ENCODE measurements at places on chromosomes 6 and 20.

GRCh38 chr20:58597249-58597891 is 53.7 kb upstream of the STX16 start:
- no peak for DNase-seq

DNA sequence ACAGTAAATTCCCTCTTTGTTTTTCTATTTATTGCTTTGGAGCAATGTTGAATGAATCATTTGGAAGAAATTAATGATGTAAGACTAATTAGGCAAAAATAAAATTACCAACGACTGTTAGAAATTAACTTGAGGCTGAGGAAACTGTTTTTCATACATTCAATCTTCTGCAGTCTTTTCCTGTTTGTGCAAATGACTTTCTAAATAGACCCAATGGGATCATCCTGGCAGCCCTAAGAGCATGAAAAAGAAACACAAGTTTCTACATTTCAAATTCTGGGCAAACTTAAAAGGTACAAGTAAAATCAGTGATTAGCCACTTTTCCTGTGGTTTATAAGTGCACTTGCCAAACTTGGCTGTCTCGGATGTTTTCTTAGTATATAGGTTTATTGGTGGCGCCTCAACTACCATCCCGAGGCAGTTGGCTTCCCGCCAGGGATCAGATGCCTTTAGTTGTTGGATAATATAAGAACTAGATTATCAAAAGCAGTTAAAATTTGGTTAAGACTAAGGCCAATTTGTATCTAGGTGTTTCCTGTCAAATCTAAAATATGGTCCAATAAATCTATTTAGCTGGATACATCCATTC is 181.2 kb downstream of the ISM1 start:
- no peak for DNase-seq

DNA sequence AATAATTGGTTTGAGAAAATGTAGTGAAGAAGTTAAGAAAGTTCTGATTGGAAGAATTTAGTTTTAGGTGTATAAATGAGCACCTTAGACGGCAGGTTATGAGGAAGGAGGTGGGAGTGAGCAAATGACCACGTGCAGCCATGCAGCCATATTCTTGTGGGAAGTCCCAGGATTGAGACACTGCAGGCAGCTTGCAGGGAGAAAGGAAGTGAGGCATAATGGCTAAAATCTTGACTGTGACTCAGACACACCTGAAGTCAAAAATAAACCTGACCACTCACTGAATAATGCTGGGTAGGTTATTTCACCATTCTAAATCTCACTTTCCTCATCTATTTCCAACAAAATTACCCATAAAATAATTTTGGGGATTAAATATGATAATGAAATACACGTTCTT is 16.6 kb downstream of the DSE start:
- DNase-seq: no peak

GRCh38 chr20:19497064-19497463 is 261.0 kb upstream of the RIN2 start:
- DNase-seq: no peak

- no peak for DNase-seq
These were observed 21.0 kb downstream of the RIPOR3 start for GRCh38 chr20:50670126-50670862.

GRCh38 chr6:18961566-18961965 is 574.4 kb downstream of the RNF144B start:
- no peak for DNase-seq

DNA sequence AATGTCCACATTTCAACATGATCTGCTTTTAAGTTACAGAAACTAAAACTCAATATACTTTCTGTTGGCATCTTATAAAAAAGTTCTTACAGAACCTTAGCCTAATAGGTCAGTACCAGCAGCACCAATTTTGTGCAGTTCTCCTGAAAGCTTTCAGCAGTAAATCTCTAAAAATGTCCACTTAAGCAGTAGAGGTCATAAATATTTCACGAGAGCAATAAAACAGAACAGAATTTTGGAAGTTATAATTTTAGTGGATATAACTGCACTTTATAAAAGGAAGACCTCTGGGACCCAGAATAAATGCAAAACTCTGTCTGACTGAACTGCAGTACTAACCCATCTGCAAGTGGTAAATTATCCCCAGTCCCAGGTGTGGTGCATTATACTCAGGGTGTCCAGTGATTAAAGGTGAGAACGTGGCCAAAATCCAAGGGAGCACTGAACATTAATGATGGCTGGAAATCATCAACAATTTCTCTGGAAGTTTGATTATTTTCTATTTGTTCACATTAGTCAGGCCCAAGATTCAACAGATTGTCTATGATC is 172.6 kb upstream of the RSPO3 start:
- no peak for DNase-seq

DNA sequence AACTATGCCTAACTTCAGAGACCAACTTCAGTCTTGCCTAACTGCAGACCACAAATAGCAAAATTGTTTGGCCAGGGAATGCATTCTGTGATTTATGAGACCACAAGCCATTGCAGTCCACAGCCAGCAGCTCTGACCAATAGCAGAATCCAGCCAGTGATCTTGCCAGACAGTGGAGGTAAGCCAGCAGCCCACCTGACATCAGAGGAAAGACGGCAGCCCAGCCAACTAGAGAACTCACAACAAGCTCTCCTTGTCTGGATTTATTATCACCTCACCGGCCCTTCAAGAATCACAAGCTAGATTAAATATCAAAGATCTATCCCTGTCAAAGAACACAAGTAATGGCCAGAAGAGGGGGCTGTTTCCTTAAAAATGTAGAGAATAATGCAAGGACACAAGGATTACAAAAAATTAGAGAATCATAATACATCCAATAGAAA is 66.5 kb upstream of the SLC35F1 start:
- DNase-seq: no peak

GRCh38 chr20:60371384-60371783 is 413.2 kb downstream of the CDH26 start:
- no peak for DNase-seq

GRCh38 chr6:143224516-143224915 is 163.8 kb downstream of the AIG1 start:
- DNase-seq: no peak

GRCh38 chr20:48292806-48293205 is 507.5 kb upstream of the SULF2 start:
- no peak for DNase-seq

GRCh38 chr6:42374018-42374669 is 77.6 kb downstream of the TRERF1 start:
- no peak for DNase-seq

GRCh38 chr6:152669895-152670294 is 27.8 kb upstream of the MYCT1 start:
- DNase-seq: no peak

DNA sequence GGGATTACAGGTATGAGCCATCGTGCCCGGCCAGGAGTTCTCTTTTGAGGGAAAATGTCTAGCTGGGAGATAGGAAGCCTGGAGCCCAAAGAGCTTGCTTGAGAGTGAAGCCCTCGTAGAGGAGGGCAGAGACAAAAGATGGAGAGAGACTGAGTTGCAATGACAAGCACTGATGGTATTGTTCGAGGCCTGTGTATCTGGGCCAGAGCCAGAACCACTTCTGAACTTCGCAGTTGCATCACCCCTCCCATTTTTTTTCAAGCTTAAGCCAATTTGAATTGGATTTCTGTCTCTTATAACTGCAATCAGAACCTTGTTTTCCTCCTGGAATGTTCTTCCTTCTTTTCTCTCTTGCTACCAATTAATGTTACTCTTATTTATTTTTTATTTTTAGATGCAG is 83.1 kb downstream of the KCNB1 start:
- DNase-seq: no peak

DNA sequence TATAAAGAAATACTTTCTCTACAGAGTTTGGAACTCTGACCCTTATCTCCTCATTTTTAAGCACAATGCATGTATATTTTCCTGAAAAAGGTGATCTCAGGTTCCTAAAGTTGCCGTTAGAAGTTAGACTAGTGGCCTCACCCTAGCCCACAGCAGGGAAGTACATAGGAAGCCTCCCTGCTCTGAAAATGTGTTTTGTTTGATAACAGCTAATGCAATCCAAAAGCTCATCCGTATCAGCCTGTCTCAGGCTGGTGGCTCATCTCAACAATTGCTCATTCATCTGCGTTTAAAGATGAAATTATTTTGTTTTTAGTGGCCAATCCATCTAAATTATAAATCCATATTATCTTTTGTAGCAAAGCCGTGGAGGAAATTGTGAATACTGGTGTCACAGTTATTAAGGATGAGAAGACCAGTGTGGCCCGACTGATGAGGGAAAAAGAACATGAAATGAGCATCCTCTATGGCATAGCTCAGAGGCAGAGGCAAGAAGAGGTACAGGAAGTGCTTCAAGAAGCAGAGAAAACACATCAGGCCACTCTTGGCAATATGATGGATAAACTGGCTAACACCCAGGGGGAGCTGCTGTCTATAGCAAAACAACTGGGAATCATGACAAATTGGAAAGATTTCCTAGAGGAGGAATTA is 20.1 kb downstream of the C6orf163 start:
- no peak for DNase-seq

DNA sequence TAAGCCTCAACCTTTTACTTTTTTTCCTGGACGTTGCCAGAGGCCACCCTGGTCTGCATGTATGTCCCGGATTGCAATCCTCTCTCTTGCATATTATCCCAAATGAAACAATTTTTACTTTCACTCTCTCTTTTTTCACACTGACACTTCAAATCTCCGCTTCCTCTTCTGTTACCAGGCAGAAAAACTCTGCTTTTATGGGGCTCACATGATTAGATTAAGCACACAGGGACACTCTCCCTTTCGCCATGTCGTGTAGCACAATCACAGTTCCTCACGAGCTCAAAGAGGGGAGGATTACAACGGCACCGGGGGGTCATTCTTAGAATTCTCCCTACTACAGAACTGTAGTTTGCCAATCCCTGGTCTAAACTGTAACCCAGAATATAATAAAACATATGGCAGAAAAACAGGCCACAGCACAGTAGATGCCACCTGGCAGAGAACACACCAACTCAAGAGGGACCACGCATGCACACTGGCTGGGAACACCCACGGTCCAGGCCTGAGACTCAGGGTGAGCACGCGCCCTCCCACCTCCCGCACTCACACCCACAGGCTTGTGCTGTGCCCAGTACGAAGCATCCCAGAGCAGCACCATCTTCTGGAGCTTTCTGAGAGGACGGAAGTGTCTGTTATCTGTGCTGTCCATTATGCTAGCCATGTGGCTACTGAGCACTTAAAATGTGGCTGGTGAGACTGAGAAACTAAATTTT is 288.7 kb downstream of the KIF16B start:
- no peak for DNase-seq

DNA sequence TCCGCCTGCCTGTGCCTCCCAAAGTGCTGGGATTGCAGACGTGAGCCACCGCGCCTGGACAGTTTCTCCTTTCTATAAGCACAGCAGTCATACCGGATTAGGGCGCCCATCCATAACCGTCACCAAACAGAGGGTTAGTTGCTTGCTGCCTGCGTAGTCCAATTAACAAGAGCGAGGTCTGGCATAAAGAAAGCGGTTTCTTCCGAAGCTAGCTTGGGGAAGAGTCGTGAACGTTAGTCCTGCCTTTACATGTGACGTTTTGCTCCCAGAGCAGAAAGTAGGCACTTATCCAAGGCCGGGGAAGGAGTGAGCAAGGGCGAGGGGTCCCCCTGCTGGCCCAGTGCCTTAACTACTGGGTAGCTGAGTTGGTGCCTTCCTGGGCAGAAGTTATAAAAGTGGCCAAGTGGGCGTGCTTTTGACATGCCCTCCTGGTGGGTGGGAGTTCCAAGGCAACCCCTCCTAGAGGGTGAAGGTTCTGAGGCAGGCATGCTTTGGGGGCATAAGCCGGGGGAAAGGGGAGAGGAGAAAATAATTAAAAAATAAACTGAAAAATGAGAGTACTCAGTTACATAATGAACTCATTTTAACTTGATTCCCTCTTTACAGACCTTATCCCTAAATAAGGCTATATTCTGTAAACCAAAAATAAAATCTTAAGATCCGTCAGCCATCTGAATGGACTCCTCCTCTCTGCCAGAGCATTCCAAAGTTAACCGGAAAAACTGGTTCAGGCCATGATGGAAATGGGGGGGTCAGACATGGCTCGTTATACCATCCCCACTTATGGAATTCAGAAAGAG is 88.0 kb downstream of the FAM217A start:
- peak; percentile 50 for DNase-seq

GRCh38 chr20:36234771-36235320 is 1.4 kb upstream of the AAR2 start:
- no peak for DNase-seq

- no peak for DNase-seq
These were observed 226.5 kb downstream of the MAFB start for GRCh38 chr20:40462566-40462965.

- DNase-seq: no peak
These were observed 249.0 kb upstream of the JARID2 start for GRCh38 chr6:14996892-14997291.

- DNase-seq: no peak
These were observed 17.2 kb upstream of the AHI1 start for GRCh38 chr6:135514706-135515105.

DNA sequence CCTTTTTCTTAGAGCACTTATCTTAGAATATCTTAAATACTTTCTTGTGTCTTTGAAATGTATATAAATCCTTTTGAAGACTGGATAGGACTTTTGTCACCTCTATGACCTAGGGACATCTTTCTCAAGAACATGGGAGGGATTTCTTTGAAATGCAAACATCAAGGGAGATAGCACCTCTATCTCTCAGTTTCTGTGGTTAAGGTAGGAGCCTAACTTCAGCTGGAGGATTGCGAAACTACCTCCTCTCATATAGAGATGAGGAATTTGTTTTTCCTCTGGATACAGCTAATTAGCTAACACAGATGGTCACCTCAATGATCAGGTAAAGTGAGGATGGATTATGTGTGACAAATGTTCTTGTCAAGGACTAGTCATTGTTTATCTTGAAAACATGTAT is 631.3 kb upstream of the IMPG1 start:
- DNase-seq: no peak

- no peak for DNase-seq
These were observed 57.3 kb upstream of the SMIM29 start for GRCh38 chr6:34305982-34306708.

DNA sequence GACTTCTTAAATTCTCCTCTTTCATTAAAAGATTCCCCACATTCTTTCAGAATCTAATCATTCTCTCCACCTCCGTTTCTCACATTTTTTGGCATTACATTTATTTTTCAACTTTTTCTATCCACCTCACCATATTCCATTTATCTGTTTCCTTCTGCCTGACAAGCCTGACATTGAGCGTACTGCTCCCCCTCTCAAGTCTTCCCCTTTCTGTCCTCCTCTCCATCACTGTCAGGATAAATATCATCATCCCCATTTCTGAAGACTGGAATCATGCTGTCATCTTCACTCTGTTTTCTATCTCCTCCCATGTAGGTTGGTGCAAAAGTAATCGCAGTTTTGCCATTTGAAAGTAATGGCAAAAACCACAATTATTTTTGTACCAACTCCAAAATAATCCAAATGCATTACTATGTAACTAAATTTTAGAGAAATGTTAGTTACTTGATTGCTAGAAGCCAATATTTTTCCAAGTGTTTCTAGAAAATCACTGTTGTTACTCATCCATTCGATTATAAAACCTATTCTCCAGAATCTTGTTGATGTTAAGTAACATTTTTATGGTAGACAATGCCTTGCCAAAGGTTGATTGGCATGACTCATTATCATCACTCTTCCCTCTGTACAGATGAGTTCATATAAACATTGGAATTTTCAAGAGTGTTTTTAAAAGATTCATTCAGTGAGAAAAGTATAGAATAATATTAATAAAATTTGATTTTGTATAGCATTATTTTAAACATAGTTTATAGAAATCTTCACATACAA is 292.3 kb upstream of the RNF217 start:
- no peak for DNase-seq

Data from stimulated activated CD4-positive, alpha-beta T cell treated with anti-CD3 and anti-CD28 coated beads, TNF-alpha, amount 100 ng/mL, for 24 hours (primary cell).